ENCODE measurements at places on chromosomes 3 and 15.

DNA sequence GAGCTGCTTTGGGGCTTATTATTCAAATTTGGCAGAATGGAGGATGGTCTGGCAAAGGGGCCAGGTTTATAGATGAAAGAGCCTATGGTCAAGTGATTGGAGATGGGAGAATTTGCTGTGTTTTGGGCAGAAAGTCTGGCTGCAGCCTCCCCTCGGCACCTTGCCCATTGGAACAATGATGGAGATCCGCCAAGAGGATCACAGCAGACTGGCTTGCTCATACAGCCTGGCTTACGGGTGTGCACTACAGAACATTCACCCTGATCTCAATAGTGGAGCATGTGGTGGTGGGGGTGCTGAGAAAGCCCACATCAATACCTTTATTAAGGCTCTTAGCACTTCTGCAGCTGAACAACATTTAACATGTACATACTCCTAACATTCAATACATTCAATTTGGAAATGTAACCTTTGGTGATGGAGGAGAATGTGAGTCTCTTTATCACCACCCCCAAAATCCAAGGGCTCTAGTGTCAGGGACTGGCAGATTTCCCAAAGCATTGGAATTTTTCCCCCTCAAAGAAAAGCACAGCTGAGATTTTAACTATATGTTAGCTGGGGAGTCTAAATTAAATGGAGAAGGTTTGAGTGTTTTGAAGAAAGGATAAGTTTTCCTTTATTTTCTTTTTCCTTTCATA is 118.4 kb upstream of the TMC3 start:
- peak; percentile 76 for DNase-seq

DNA sequence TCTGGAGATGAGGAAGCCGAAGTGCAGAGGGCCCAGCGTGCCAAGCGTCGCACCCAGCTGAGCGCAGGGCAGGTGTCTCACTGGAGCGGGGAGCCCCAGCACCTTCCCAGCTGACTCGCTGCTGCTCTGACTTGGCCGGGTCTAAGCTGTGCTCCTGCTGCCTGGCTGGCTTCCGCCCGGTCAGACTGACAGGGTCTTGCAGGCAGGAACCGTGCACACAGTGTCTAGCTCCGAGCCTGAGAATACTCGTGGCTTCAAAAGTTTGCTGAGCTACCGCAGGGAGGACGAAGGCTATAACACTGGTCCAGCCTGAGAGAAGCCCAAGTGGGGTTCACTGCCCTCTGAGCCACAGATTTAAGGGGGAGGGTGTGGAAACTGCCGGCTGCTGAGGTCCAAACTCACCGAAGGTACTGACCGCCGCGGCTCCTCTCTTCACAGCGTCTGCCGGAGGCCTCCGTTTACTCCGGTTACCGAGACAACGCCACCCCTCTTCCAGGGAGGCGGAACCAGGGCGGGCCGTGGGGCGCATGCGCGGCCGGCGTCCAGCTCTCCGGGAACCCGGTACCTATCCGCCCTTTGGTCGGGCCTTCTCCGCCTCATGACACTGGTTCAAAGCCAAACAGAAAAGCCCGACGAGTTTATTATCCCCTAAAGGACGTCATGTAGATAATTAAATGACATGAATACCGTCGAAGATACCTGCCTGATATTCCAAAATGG is at the start of gene CFAP44:
Gene CFAP44, minus strand, starts transcription at position 443 of the 720 bp plus-strand sequence. CDS start 7,829 bp downstream, outside the sequence.
- peak; percentile 61 for DNase-seq

DNA sequence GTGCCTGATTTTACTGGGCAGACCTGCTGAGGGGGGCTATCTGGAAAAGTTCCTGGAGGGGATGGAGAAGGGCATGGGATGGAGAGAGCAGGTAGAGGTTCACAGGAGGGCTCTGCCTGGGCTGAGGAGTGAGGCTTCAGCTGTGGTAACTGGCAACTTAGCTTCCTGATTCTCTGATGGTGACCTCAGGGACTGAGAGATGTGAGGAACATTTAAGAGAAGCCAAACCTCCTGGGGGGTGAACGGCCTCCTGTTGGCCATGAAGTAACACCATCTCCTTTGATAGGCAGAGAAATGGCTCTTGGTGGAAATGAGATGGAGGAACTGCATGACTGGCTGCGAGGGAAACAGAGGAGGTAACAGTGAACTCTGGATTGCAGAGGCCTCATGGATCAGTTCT is 97.3 kb upstream of the ROPN1 start:
- DNase-seq = no peak

- no peak for DNase-seq
Measured at GRCh38 chr3:54985856-54986255, 58.0 kb upstream of the LRTM1 start.

DNA sequence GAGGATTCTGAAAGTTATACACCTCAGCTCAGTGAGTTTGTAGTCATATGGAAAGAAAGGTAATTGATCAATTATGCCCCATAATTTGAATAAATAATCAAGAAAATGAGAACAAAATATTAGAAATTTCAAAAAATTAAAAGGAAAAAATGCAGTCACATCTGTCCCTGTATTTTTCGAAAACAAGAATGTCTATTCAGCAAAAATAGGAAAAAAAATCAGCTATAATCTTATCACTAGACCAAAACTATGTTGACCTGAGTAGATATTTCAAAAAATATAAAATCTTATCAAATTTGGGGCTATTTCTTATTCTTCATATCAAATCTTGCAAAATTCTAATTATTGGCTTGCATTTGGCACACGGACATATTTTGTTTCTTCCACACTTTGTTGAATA is 501.2 kb upstream of the CNTN3 start:
- DNase-seq = no peak

DNA sequence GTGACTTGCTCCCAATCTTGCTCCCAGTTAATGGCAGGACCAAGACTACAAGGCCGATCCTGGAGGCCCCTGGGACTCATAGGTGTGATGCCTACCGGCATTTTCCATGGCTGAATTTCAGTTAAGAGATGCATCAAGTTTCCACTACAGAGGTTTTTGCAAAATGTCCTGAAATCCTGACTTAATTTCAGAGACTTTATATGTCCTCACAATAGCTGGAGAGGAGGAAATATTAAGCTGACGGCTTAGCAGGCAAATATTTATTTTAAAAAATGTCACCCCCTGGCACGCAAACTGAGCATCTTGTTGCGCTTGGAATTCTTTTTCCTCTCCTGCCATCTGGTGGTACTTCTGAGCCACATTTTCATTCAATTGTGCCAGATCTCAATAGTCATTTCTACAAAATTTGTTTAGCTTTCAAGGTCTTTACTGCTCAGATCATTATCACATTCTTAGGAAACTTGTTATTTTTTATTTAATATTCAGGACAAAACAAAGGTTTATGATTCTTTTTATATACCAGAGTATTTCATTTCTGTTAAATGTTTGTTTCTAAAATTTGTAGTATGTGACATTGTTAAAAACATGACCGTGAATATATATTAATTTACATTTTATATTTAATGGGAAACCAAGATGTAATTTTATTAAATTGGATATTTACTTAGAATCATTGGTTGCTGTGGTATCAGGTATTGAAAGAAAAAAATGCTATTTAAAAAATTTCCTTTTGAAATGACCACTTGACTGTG is 189.2 kb upstream of the THRB start:
- peak; percentile 61 for DNase-seq

GRCh38 chr3:153372326-153372725 is 210.3 kb downstream of the RAP2B start:
- DNase-seq = no peak

DNA sequence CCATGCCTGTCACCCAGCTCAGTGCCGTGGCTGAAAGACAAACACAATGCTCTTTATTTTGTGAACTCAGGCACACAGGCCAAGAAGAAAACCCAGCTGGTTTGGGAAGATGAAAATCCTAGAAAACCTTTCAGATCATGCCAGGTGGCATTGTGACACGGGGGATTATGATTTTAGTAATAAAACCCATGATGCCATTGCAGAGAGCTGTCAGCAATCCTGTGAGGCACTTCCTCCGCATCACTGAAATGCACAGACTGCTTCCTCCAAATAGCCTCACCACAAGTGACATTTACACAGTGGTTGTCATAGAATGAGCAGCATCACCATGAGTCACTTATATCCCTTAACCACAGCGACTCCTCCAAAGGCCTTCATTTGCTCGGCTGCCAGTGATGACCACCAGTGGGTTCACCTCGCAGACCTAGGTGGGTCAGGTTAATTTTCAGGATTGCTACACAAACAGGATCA is 22.7 kb downstream of the ABHD6 start:
- DNase-seq = no peak

- no peak for DNase-seq
Measured at GRCh38 chr15:44705986-44706385, 5.1 kb downstream of the PATL2 start.

DNA sequence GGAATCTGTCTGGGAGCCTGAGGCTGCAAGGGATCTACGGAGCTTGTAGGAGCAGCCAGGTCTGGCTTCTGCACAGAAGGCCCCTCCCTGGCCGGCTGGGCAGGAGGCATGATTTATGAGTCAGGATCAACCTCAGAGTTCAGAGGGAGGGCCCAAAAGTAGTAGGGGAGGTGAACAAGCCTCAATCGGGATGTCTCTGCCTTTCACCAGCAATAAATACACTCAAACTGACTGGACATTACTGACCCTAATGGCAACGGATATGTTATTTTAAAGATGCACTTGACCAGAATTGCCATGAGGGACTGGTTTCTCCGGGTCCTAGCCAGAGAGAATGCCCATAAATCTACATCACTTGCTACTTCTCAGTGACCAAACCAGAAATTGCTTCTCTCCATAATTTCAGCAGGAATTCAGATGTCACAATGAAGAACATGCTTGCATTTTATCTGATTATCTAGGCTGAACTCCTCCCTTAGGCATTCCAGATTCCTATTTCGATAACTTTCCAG is 109.6 kb upstream of the LMOD3 start:
- no peak for DNase-seq

DNA sequence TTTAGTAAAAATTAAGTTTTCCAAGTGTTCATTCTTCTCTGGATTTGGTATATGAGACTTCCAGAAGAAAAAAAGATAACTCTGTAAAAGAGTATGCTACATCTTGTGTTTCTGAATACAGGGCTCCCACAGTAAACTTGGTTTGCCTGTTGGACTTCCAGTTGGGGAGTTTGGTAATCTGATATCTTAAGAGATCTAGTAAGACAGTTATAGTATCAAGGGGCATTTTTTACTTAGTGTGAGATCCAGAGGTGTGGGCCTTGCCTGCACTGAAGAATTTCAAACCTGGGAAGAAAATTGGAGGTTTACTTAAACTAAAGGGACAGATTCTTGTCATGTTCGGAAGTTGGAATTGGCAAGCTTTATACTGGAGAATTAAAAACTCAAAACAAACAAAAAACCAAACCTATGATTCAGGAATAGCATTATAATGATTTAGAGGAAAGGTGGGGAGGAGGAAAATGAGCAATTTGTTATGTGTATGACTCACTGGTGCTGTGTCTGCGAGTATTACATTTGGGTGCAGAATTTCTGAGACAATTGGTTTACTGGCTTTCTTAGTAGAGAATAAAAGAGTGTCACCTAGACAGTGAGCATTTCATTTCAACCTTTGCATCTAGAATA is 58.9 kb upstream of the ULK4 start:
- DNase-seq = peak; percentile 90

DNA sequence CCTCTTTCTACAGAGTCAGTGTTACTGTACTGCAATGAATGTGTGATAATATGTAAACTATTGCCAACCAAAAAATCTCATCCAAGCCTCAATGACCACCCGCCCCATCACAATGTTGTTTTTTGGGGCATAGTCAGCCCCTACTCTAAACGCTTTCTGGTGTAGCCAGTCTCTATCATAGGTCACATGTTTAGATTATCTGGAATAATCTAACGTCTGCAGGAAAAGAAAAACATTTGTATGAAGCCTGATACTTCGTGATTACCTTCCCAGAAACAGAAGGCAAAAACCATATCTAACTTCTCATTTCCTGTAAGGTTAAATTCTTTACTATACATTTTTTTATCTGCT is 1331.8 kb upstream of the GBE1 start:
- no peak for DNase-seq

GRCh38 chr3:125262161-125262560 is 49.6 kb upstream of the SLC12A8 start:
- no peak for DNase-seq

DNA sequence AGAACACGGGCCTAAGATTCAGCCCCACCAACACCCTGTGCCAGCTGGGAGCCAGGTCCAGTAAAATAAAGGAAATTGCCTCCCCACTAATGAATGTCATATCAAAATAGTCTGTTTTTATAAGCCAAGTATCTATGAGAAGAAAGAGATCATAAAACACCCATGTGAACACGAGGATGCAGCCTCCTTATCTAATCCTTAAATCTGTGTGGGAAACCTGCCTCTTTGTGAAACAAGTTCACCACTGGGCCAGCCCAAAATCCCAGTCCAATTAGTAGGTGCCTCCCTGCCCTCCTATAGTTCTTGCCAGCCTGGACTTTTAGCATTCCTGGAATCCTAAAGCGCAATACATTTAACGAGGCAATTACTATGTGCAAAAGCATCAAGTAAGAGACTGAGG is 42.0 kb downstream of the SCAPER start:
- DNase-seq = no peak

DNA sequence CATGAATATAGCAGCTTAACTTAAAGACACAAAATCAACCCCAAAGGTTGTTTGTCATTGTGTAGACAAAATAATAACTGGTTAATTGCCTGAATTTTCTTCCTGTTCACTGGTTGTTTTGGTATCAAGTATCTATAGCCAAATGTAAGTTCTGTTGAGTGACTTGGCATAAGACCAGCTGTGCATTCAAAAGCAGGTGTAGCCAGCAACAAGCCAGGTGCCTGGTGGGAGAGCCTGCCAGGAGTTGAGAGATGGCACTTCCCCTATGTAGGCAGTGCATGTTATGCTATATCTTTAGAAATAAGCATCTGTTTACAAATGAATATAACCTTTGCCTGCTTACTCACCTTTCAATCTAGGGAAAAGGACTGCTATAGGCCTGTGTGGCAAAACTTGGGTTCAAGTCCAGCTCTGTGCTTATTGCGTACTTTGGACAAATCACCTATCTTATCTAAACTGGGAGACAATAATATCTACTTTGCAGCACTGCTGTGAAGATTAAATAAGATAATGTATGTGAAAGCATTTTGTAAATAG is 84.9 kb upstream of the TBL1XR1 start:
- no peak for DNase-seq

- no peak for DNase-seq
Measured at GRCh38 chr3:45489730-45490309, 101.4 kb downstream of the LARS2 start.

GRCh38 chr3:129973853-129974563 is 512 bp upstream of the TRH start:
- no peak for DNase-seq

- DNase-seq = no peak
Measured at GRCh38 chr15:83592370-83593040, 61.4 kb upstream of the ADAMTSL3 start.

- peak; percentile 29 for DNase-seq
Measured at GRCh38 chr3:183764847-183765731, 60.3 kb downstream of the MAP6D1 start.

- peak; percentile 83 for DNase-seq
Measured at GRCh38 chr3:59240666-59241255, 190.9 kb upstream of the CFAP20DC start.

- DNase-seq = no peak
Measured at GRCh38 chr3:36709826-36710365, 54.5 kb downstream of the DCLK3 start.

GRCh38 chr15:87740655-87741344 is 515.7 kb downstream of the NTRK3 start:
- DNase-seq = no peak

- no peak for DNase-seq
Measured at GRCh38 chr3:183224180-183224970, 28.7 kb upstream of the B3GNT5 start.

- DNase-seq = peak; percentile 83
Measured at GRCh38 chr15:63905558-63906265, 72.0 kb upstream of the HERC1 start.

Data from endothelial cell of umbilical vein (primary cell).